ENCODE measurements at places on chromosomes 3 and 15.

GRCh38 chr3:170751083-170751898, 118.7 kb downstream of the RPL22L1 start:
- no peak for DNase-seq

DNA sequence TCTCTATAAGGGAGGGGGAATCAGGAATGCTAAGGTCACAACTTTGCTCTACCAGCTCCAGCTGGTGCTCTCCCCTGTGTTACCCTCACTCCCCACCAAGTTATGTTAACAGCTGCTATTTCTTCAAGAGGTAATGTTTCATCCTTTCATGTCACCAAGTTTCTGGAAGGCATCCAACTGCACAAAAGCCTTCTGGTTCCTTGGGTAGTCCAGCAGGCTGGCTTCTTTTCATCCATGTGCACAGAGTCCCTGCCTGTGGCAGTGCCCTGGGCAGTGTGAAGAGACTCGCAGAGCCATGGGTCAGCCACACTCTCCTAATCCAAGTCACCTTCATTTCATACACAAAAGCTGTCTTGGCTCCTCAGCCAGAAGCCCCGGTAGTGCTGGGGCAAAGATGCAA, 737.5 kb upstream of the LMCD1 start:
- no peak for DNase-seq

- DNase-seq = no peak
Observed at GRCh38 chr3:174863488-174863887, 4.4 kb downstream of the NAALADL2 start.

DNA sequence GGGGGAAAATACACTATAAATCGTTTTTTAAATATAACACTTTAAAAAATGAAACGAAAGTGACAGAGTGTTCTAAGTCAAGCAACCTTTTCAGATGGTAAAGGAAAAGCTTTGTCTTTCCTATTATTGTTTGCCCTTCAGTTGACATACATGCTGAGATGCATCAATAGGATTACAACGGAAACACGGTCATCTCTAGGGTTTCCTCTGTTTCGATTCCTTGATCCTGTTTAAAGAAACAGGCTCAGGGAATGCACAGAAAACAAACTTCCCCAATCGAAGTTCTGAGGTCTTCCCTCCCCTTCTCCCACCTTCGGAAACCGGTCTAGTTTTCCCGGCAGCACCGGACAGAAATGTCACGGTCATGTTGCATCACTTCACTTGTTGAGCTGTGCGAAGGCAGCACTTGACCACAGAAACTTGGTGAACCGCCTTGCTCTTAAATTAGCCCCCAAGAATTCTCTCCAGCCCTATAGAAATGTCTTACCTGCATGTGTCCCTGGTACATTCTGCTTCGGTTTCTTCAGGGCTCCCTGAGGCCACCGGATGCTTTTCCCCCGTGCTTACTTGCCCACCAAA, 556 bp downstream of the PEX5L start:
- no peak for DNase-seq

DNA sequence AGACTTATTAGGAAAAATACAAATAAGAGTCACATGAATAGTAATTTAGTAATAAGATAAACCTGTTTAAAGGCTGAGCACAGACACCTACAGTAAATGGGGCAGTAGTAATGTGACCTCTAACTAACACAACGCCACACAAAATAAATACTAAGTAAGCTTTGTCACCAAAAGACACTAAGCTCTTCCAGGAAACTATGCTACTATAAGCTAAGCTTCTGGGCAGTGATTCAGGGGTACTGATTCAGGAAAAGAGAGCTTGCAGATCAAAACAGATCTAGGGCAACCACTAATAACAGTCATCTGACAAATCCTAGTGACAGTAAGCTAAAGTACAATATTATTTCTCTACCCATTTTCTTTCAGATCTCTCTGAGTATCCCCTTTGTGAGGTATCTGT, 68.8 kb downstream of the PLOD2 start:
- DNase-seq = no peak

DNA sequence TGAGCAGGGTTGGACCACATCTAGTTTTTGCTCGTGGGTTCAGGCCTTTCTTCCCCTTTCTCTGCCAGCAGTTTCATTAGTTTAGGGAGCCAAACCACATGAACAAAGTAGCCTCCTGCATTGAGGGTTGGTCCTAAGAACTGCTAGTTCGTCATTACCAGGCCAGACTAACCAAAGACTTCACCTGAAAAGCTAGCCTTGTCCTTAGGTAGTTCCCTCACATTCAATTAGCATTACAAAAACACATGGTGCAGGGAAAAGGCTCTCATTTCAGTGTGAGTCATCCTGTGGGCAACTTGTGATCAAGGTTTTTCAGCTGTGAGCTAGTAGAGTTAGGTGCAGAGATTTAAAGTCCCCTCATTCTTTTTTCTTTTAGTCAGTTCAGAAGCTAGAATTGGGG, 279.3 kb upstream of the CTNNB1 start:
- DNase-seq = no peak

- no peak for DNase-seq
Observed at GRCh38 chr15:79798311-79798710, 98.5 kb downstream of the MTHFS start.

GRCh38 chr15:47796830-47797229, 79.5 kb downstream of the SEMA6D start:
- no peak for DNase-seq

GRCh38 chr15:88748651-88749050, 54.6 kb upstream of the ACAN start:
- DNase-seq = no peak

DNA sequence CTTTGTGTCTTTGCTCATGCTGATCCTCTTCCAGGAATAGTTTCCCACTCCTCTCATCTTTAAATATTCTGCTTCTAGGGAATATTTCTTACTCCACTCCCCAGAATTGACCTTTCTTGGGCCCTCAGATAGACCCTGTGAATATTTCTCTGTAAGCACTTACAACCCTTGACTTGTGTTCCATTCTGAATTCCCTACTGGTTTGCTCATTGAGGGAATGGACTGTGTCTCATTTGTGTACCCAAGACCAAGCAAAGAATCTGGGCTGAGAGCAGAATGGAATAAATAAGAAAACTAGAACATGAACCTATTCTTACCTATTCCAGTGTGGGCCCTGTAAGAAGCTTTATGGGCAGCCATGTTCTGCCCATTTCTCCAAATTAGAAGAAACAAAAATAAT, 72.7 kb upstream of the TSPAN3 start:
- DNase-seq = no peak

DNA sequence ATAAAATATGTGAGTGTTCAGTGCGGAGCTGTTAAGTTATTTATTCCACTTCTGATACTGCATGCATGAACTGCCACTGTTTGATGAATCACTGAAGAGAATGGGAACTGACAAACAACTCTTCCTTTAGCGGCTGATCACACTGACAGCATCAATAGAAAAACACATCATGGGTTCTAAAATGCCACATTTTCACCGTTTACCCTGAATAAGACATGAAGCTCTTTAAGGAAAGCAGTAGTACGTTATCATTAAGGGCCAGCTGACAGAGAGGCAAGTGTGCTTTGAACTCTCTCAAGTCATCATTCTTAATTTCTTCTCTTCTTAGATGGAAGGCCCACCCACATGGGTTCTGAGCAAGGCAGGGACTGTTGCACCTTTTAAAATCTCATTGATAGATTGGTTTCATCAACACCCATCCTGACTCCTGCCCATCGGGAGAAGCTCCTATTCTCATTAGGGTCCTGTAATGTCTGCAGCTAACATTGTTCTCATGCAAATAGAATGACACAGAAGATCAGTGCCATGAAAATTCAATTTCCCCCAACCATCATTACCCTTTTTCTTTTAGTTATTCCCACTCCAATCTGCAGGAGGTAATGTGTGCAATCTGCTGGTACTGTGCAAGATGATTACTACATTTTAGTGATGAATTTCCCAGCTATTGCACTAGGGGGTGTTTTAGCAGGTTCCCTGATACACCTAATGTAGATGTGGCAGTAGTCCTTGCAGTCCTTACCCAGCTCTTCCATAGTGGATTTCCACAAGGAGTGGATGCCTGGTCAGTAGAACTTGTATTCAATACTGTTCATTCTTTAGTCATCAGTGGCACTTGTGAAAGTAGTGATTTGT, 119.1 kb downstream of the ROBO2 start:
- no peak for DNase-seq

DNA sequence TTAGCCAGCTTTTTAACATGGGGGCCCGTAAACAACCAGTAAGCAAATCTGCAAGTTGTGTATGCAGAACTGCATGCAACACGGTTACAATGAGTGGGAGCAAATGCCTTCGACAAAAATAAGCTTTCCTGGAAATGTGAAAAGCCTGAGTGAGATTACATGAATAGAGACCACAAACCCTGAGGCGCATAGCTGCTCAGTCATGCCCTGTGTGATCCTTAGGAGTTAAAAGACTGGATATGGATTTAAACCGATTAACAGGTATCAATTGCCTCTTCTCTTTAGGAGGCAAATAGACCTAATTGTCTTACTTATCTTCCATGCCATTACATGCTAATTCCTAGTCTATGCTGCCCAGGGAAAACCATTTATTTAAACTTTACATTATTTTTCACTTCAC, 810.3 kb downstream of the ROBO1 start:
- no peak for DNase-seq

- no peak for DNase-seq
Observed at GRCh38 chr15:88653200-88654064, 14.6 kb downstream of the ISG20 start.

DNA sequence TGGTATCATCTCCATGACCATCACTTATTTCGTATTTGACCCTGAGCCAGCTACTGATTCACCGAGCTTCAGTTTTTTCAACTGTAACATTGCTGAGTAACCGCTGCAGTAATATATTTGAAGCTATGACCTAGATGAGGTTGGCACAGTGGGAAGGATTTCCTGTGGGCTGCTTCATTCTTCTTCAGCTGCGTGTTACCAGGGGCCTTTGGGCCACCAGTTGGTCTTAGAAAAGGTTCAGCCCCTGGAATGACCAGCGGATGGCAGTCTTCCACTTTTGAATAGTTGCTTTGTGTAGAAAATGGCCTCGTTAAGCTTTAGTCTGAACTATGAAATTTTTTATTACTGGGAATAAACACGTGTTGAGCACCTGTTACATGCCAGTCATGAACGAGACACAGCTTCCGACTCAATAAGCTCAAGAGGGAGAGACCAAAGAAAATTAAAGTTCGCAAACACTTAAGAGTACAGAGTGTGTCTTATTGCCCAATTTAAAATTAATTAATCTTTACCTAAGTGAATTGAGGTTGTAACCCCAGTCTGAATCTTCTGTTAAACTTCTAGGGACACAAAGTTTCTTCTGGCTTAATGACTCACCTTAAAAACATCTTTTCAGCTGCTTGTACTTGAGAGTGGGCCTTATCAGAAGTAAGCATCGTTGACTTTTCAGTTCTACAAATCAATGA, 57.6 kb upstream of the NR2E3 start:
- DNase-seq = no peak

DNA sequence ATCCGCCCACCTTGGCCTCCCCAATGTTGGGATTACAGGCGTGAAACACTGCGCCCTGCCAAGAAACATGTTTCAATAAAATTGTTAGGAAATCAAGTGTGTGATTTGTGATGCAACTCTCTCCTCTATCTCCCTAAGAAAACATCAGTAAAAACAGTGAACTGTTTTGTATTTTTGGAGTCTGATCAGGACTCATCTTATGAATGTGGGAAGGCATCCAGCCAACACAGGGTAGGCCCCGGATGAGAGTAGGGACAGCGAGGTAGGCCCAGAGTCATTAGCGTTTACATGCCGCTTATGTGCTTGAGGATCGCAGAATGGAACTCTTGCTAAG, 884 bp upstream of the GLYCTK start:
- DNase-seq = no peak

DNA sequence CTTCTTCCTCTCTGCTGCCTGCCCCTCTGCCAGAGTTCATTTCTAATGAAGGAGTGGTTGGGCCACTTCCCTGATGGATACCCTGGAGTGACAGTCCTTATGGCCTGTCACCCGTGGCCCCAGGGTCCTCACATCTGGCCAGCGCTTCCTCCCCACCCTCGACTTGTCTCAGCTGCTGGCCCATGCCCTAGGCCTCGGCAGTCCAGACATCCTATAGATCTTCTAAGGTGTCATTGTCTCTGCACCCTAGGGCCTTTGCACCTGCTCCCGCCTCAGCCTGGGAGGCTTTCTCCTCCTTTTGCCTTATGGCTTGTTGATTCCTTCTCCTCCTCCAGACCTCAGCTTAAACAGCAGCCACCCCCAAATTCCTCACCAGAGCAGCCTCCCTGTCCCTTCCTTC, 181.0 kb downstream of the NSMCE3 start:
- DNase-seq = no peak

- no peak for DNase-seq
Observed at GRCh38 chr3:102295756-102296155, 139.1 kb upstream of the ZPLD1 start.

- no peak for DNase-seq
Observed at GRCh38 chr3:60189304-60189703, 1061.9 kb downstream of the FHIT start.

- no peak for DNase-seq
Observed at GRCh38 chr15:98668566-98669308, 20.4 kb downstream of the IGF1R start.

DNA sequence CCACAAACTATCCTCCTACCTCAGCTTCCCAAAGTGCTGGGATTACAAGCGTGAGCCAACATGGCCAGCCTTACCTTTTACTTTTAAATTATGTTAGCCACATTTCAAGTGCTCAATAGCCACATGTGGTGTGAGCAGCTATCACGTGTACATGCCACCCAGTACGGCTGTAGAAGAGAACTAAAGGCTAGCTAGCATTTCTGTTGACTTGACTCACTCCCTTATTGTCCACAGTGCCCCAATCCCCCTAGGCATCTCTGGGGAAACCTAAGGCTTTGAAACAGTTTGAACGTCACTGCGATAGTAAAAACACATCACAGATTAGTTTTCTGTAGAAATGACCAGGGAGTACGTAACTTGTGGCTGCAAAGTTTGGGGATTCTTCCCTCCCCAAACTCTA, 12.0 kb downstream of the C15orf40 start:
- no peak for DNase-seq

- no peak for DNase-seq
Observed at GRCh38 chr3:113556946-113557335, 24.6 kb downstream of the SIDT1 start.

- no peak for DNase-seq
Observed at GRCh38 chr3:10213156-10213792, 35.0 kb upstream of the TATDN2 start.

DNA sequence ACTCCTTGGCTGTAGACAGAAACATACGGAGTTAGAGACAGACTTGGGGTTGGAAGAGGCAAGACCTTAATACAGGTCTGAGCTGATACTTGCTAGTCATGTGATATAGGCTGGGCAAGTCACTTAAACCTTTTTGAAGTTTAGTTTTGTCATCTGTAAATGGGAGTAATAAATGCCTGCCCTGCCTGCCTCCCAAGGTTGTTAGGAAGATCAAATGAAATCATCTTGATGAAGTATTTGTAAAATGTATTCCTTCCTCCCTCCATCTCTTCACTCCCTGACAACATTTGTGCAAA, 2.9 kb downstream of the PXK start:
- no peak for DNase-seq

- DNase-seq = no peak
Observed at GRCh38 chr3:195129644-195130492, 141.1 kb downstream of the XXYLT1 start.

- no peak for DNase-seq
Observed at GRCh38 chr15:63067976-63068743, 25.6 kb downstream of the TPM1 start.

- no peak for DNase-seq
Observed at GRCh38 chr3:45605534-45605933, 11.0 kb downstream of the LIMD1 start.
